ENCODE measurements at places on chromosomes 1 and 21.

DNA sequence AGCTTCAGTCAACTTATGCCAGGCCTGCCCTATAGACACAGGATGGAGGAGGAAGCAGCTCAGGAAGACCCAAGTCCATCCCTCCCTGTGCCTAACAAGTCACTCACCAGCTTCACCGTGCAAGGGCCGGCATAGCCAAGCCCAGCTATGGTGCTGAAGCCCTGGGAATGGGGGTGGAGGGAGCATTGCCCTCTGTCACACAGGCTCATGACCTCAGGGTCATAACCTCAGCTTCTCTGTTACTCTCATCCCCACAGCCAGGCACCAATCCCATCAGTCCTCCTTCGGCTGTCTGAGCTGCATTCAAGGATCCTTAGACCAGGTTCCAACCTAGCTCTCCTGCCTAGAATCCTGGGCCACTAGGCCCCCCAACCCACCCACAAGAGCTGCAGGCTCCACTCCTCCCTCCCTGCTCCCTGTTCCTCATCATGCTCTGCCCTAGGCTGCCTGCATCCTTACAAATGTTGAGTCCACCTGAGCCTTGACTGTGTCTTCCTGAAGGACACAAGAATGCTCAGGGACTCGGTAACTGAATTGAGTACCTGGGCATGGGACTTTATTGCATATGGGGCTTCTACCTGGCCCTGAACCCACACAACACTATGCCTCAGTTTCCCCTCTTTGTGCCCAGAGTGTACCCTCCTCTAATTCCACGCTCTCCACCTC lies 1.7 kb downstream of the CD244 start:
- no peak for DNase-seq

DNA sequence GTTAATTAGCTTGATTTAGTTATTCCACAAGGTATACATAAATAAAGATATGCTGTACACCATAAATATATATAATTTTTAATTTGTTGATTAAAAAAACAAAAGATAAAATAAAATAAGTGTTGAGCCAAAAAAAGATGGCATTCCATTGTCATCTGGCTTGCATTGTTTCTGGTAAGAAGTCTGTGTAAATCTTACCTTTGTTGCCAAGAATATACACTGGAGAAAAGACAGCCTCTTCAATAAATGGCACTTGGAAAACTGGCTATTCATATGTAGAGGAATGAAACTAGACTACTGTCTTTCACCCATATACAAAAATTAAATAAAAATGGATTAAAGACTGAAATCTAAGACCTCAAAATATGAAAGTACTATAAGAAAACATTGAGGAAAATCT lies 196.5 kb downstream of the IER5 start:
- no peak for DNase-seq

DNA sequence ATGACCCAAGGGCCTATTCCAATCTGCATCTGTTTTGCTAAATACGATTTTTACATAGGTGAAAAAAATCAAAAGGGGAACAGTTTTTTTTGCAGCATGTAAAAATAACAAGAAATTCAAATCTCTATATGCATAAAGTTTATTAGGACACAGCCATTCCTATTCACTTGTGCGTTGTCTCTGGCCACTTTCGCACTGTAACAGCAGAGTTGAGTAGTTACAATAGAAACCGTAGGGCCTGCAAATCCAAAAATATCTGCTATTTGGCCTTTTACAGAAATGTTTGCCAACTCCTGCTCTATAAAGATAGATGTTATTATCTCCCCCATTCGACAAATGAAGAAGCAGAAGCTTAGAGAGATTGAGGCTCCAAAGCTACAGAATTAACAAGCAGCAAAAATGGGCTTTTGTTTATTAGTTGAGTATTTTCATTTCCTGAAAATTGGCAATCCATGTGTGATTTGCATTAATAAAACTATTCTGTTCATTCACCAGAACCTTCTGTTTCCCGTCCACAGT lies 5.5 kb downstream of the DYNLT5 start:
- no peak for DNase-seq

DNA sequence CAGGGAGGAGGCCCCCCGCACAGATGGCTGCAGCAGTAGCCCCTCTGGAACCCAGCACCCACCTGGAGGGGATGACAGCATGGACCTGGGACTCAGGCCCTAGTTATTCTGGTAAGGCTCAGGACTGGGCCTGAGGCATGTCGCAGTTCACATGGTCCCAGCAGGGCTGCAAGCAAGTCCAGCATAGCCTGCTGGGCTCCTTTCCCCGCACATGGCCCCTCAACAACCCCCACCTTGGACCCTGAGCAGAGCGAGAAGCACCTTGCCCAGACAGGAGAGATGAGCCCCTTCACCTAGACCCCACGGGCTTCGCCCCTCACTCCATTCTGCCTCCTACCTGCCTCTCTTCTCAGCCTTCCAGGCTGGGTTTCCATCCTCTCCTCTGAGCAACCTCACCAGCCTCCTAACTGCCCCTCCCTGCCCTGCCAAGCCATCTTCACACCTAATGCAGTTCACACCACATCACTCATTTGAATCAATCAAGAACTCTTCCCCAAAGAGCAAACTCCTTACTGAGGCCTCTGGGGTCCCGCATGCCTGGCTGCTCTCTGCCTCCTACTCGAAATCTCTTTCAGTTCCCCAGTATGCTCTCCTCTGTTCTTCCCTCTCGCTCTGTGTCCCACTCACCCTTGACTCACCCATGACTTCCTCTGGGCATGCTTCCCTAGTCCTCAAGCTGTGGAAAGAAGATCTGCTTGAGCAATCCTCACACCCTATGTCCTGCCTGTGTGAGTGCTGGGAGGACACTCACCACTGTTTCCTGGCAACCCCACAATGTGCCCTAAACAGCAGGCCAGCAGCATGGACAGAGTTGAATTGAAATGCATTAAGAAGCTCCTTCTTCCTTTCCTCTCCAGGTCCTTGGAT lies 9.4 kb upstream of the THEMIS2 start:
- peak; percentile 52 for DNase-seq

DNA sequence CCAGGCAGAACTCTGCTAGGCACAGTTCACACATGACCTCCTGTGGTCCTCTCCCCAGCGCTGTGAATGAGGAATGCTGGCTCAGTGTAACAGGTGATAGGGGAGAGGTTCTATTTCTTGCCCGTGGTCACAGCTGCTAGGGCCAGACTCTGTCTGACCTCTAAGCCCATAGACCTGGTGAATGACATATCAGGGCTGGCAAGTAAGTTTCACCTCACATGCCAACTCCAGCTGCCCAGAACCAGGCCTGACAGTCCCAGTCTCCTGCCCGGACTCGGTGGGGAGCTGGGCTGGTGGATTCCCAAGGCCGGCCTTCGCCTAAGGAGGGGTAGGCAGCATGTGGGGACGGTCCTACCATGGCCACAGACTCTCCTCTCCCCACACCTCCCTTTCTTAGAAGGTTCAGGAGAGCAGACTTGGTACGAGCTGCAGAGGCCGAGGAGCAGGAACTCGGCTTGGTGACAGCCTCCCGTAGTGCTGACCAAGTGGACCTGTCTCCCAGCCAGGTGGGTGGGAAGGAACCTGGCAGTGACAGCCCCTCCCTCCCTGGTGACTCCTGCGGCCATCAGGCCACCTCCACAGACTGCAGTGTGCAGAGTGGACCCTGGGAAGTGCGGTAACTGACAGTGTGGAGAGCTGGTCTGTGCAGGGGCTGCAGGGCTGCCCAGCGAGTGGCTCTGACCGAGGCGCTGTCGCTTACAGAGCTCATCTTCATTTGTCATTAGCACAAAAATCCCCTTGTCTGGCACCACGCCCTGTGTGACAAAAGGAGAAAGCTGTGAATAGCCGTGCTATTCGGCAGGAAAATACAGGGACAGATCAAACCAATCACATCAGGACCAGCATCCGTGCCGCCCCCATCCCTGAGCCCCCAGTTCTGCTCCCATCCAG lies 74.6 kb downstream of the SCCPDH start:
- DNase-seq = no peak

DNA sequence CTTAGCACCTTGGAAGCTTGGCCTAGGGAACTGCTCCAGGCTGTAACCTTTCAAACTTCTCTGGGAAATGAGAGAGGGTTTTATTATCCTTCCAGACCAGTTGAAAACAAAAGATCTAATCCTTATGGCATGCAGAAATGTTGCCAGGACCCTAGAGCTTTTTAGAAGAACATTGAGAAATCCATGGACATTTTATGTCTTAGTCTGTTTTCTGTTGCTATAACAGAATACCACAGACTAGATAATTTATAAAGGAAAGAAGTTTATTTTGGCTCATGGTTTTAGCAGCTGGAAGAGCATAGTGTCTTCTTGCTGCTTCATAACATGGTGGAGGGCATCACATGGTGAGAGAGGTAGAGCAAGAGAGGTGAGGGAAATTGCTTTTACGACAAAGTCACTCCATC lies 25.8 kb downstream of the OSBPL9 start:
- no peak for DNase-seq

- DNase-seq = peak; percentile 55
These were observed 149.1 kb downstream of the FCRL5 start for GRCh38 chr1:157403203-157403602.

- DNase-seq = no peak
These were observed 1.0 kb downstream of the F11R start for GRCh38 chr1:161019751-161020495.

All from GM06990 (cell line).